Neural crest cell (in vitro differentiated cells): ENCODE measurements at places on chromosomes 11 and 22. TPM values are rescaled to one million over a fixed set of nuclear protein-coding genes. Genes with fewer than 3 reads are reported as not detected.

The FDXACB1 gene
- total RNA-seq: 4.8 and 5.0 TPM in 2 replicates

The ABCC8 gene
- 4.6 and 6.1 TPM in 2 replicates for total RNA-seq

The MUC2 gene
- total RNA-seq: not detected in 2 replicates

The TMEM132A gene
- 195 and 216 TPM in 2 replicates for total RNA-seq

The VSIG2 gene
- not detected in 2 replicates for total RNA-seq

The CSKMT gene
- total RNA-seq: 57.0 and 60.0 TPM in 2 replicates

The KRTAP5-11 gene
- not detected in 2 replicates for total RNA-seq

The HBB gene
- total RNA-seq: not detected in 2 replicates

The DBX1 gene
- 26.3 and 29.6 TPM in 2 replicates for total RNA-seq

The C1QTNF4 gene
- total RNA-seq: 18.9 and 21.4 TPM in 2 replicates

The NPTXR gene
- total RNA-seq: 9.3 and 9.4 TPM in 2 replicates

The OR8A1 gene
- total RNA-seq: not detected in 2 replicates

The HSPA8 gene
- 1,559 and 1,580 TPM in 2 replicates for total RNA-seq

The PARVG gene
- total RNA-seq: 0.14 and 0.23 TPM in 2 replicates

The XKR3 gene
- total RNA-seq: not detected in 2 replicates

The MMP12 gene
- total RNA-seq: not detected in 2 replicates

The HOATZ gene
- total RNA-seq: not detected in 2 replicates
